Cardiac septum (tissue), 1 donor: ENCODE measurements at places on chromosomes 5 and 9.
A peak's percentile ranks its signal among the peaks of the same experiment; 100 is the strongest.

DNA sequence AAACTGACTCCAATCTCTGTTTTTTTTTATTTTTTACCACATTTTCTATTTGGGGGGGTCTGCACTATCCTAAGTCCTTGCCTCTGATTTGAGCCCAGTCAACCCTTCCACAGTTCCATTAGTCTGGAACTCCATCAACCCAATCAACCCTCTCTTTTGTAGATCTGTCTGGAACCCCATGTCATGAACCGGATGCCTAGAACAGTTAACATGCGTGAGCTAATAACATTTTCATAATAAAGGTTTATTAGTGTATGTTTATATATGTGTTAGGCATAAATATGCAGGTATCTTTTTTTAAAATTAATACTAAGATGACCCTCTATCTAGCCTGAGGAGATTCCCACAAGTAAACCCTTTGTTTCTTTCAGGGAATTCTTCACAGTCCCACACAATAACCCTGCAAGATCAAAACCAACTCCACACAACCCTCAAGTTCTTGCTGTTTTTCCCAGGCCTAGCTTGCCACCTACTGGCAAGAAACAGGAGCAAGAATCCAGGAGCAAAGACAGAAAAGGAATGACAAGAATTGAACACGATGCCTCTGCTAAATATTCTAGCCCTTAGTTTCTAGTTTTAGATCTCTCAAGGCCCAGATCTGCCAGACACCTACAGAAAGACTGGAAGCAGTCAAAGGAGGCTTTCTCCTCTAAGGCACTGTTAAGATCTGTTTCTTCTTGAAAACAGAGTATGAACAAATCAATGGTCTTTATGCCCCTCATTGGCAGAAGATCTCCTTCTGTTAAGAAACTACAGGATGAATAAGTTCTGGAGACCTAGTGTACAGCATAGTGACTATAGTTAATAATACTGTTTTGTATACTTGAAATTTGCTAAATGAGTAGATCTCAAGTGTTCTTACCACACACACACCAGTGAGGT is 100.4 kb downstream of the TRIM36 start:
- no peak for DNase-seq

GRCh38 chr9:127999461-127999860 is 18.7 kb upstream of the EEIG1 start:
- no peak for DNase-seq

GRCh38 chr9:126423142-126423915 is 96.7 kb downstream of the MVB12B start:
- no peak for DNase-seq

GRCh38 chr5:143886651-143887638 is 75.0 kb downstream of the HMHB1 start:
- DNase-seq: no peak

DNA sequence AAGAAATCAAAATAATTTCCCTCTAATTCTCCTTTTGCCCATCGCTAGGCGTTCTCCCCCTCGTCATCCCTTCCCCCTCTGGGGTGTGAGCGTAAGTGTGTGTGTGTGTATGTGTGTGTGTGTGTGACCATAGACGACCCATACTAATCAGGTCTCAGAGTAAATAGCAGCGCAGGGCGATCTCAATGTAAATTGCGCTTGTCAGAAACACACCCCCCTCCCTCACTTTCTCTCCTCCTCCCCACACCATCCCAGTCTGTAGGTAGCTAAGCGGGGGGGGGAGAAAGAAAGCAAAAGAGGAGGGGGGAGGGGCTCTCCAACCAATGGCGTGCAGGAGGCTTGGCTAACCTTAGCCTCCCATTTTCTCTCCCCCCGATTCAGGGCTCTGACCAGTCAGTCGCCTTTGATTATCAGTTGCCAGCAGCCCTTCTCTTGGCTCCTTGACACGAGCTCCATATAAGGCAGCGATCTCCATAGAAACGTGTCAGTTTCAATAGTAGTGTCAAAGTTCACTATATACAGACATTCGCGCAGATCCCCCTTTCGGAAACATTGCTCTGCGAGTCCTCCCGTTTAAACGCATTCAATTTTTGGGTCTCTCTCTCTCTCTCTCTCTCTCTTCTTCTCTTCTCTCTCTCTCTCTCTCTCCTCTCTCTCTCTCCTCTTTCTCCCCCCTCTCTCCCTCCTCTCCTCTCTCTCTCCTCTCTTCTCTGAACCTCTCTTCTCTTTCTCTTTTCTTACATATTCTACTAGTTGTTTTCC is at the start of gene NR2F1:
Gene NR2F1, plus strand, starts transcription at position 546 of the 762 bp plus-strand sequence. CDS start 1,802 bp downstream, outside the sequence.
- DNase-seq: no peak

DNA sequence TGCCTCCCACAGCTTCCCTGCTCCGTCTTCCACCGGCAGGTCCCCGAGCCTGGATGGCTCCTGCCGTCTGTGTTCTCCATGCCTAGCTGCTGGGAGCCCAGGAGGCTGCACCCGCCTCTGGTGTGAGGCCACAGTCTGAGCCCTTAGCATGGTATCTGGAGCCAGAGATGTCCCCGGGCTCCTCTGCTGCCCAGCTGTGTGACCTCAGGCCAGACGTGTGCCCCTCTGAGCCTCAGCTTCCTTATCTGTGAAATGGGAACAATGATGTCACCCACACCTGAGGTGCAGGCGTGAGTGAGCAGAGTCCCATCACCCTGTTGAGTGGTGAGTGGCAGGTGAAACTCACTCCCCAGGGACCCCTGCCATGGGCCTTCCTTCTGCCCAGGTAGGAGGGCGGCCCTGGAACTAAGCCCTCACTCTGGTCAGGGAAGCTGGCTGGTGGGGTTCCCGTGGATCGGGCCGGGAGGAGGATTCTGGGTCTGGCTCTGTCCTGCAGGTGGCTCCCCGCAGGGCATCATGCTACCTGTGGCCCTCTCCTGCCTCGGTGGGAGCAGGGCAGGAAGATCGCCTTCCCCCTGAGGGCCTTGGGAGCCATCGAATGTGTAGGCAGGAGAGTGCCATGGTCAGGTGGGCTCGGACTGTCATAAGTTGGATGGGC is 239.0 kb downstream of the PBX3 start:
- peak; percentile 65 for DNase-seq

GRCh38 chr9:107112707-107113243 is 170.3 kb upstream of the RAD23B start:
- no peak for DNase-seq

DNA sequence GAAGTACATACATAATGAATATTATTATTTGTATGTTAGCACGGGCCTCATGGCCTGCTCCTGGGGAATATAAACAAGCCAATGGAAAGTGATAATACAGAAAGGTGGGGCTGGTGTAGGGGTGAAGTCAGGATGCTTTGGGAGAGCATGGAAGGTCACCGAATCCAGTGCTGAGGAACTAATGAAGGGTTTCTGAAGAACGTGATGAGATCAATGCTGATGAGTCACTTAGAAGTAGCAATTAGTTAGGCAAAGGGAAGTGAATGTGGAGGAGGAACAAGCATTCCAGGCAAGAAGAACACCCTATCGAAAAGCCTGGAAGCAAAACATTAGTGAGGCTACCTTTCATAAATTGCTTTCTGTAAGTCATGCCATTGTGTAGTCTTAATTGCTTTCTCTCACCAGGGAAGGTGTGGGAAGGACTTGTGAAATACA is 2.1 kb downstream of the ANXA1 start:
- no peak for DNase-seq

DNA sequence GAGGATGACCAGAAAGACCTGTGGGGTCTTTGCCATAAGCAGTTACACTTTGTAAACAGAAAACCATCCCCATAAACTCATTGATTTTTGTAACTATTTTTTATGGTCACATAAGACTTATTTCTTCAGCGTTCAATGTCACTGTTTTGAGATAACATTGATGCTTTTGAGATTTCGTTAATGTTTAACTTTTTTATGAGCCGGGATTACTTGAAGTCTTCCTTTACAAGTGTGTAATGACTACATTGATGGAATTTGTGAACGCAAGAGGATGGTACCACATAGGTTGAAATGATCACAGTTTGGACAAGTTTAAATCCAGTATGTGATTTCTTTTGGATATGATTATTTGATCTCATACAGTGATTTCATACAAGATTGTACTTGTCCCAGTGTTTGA is 1.8 kb downstream of the SLC12A2 start:
- DNase-seq: no peak

DNA sequence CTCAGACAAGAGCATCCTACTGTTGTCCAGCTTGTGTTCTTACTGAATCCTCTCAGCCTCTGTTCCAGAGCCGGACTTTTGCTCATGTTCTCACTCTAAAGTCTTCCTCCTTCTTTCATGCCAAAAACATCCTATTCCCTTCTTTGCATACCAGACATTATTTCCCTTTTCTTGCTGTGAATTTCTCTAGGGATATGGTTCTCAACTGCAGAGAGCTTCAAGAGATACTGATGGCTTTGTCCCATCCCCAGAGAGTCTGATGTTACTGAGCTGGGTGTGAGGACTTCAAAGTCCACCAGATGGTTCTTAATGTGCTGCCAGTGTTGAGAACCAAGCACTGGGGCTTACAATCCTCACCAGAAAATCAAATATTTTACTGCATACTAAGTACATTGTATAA is 98.6 kb upstream of the FER start:
- no peak for DNase-seq

- DNase-seq: no peak
Observed at GRCh38 chr9:115141612-115142011, 23.7 kb upstream of the TNC start.

GRCh38 chr5:103117471-103117991 is 2.4 kb downstream of the GIN1 start:
- no peak for DNase-seq

DNA sequence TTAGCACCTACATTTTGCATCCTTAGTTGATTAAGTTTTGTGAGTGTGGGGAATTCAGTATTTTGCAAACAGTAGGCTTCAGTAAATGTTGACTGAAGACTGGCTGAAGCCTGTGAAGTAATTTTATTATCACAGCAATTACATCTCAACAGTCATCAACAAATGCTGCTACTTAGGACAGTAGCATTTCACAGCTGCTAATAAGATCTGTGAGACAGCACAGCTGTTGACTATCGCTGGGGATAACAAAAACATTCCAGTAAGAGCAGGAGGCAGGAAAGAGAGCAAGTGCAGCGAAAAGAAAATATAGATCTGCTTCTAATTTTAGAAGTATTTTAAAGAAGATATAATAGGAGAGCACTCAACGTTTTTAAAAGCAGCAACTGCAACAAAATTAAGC is 117.3 kb upstream of the FGF10 start:
- DNase-seq: no peak

DNA sequence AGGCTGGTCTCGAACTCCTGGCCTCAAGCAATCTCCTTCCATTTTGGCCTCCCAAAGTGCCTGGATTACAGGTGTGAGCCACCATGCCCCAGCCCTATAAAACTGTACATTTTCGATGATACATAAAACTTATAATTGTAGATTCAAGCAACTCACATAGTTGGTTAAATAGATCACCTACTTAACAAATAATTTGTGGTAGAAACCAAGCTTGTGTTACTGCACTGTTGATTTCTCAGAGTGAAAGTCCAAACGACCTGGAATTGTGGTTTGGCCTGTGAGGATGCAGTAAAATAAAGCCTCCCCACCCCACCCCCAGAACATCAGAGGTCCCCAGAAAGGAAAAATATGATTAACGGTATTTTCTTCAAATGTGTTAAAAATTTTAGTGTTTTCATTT is 92.7 kb downstream of the TRIO start:
- no peak for DNase-seq

DNA sequence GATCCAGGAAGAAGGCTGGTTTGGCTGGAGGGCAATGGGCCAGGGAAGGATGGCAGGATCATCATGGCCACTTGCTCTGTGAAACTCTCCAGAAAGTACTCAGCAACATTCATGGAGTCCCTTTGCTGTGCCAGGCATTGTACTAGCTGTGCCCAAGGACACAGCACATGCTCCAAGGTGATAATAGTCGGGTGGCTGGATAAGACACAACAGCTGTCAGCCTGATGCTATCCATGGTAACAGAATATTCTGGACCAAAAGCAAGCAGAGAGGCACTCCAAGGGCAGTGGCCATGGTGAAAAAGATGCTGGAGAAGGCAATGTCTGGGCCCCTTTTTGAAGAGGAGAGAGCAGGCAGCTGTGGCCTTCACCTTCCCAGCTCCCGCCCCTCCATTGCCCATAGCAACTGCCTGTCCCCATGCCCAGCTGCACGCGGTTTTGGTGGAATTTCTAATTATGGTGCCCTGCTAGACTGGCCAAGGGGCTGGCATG is 113.8 kb upstream of the CPEB4 start:
- DNase-seq: no peak

- no peak for DNase-seq
Observed at GRCh38 chr5:76202182-76202581, 119.0 kb downstream of the SV2C start.

DNA sequence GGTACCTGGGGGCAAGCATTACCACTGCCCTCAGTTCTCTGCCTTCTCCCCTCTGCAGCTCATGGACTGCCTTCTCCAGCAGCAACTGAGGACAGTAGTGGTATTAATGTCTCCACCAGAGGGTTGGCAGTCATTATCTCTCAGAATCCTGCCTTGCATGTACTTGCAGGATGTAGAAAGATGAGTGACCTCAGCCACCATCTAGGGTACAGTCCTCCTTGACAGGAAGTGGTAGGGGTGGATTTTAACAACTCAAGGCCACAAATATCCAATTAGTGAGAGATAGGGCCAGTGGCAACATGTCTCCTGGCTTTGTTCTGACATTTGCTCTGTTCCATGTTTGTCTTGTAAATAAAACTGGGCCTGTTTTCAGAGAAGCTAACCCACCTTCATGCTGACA is 47.2 kb downstream of the F2R start:
- no peak for DNase-seq

GRCh38 chr9:75995066-75995465 is 104.6 kb downstream of the PCSK5 start:
- no peak for DNase-seq

DNA sequence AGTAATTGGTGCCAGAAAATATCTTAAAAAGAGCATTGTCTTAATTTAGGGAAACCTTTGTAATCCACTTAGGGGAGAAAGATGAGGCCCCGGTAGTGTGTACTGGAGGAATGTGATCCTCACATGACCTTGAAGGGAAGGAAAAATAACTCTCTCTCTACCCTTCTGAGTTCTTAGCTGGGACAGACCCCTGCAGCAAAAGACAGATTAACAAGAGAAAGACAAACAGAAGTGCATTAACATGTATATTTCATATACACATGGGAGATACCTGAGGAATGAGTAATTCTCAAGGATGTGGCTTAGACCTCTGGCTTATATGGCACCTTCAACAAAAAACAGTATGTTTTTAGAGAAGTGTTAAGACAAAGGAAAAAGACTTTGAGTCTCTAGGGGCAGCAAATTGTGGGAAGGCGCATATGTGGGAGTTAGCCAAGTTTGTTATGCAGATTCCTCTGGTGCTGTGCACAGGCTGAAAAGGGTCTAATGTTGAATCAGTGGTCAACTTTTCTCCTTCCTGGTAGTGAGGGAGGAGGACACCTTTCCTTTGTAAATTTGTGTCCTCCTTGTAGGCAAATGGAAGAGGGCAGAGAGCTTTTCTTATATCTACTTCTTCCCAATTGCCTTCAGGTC is 138.8 kb downstream of the LRRC70 start:
- no peak for DNase-seq

- no peak for DNase-seq
Observed at GRCh38 chr9:135587658-135588057, 26.1 kb downstream of the PAEP start.
